NCI-H1930 (cell line): ENCODE measurements at places on chromosomes 16 and 17.

DNA sequence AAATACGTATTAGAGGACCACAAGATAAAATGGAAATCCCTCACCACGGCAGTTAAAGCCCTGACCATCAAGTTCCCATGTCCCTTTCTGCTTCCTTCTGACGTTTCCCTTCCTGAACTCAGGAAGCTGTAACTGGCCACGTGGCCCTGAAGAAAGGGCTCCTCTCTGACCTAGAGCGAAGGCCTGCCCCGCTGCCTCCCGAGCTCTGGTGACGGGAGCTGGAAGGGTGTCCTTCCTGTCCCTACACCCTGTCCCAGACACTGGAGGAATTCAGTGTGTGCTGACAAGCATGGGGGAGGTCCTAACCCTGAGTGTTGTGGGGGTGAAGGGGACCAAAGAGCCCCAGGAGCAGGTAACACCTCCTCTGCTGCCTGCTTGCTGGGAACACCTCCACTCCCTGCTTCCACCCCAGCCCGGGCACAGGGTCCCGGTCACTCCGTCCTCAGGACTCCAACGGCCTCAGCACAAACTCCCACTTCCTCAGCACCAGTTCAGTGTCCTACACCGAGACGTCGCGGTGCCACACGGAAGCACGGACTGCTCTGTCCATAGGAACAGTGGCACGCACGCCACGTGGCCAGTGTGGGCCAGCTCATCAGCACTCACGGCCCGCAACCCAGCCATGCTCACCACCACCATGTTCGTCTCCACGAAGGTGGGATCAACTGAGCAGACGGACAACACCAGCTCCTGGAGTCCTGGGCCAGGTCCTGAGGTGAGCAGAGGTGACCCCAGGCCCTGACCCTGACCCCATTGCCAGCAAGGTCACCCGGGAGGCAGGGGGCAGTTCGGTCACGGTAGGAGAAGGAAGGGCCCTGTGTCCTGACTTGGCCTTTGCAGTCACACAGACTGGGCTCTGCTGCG, 16.9 kb downstream of the TMEM235 start:
- DNase-seq, result no peak

- DNase-seq, result no peak
Observed at GRCh38 chr16:22633799-22634198, 123.1 kb downstream of the NPIPB5 start.

DNA sequence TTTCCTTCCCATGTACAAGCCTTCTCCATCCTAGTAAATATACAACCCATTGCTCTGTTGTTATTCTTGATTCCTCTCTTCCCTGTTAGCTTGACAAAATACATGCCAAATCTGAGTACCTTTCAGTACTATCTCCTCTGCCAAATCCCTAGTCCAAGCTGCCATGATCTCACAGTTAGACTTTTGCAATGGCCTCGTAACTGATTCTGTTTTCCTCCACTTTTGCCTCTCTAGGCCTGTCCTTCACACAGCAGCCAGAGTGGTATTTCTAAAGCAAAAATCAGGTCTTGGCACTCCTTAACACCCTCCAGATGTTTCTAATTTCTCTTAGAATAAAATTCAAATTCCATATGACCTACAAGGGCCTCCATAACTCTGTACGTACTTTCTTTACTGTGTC, 153.0 kb upstream of the RBL2 start:
- no peak for DNase-seq

DNA sequence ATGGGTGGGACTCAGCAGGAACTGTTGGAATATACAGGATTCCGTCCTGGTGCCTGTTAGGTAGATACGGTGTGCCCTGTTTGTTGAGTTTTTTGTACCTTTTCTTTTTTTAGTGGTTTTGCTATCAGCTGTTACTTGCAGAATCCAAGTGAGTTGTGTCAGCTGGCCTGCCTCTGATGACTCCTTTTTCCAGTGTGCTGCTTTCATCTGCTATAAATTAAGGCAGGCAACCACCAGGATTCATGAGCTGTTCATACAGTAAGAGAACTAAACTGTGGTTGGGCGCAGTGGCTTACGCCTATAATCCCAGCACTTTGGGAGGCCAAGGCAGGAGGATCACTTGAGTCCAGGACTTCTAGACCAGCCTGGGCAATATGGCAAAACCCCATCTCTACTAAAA, 79.9 kb downstream of the WNT3 start:
- no peak for DNase-seq

GRCh38 chr16:84232969-84233368, 6.8 kb downstream of the KCNG4 start:
- DNase-seq, result no peak

GRCh38 chr16:14028202-14028601, 42.9 kb upstream of the MRTFB start:
- no peak for DNase-seq

DNA sequence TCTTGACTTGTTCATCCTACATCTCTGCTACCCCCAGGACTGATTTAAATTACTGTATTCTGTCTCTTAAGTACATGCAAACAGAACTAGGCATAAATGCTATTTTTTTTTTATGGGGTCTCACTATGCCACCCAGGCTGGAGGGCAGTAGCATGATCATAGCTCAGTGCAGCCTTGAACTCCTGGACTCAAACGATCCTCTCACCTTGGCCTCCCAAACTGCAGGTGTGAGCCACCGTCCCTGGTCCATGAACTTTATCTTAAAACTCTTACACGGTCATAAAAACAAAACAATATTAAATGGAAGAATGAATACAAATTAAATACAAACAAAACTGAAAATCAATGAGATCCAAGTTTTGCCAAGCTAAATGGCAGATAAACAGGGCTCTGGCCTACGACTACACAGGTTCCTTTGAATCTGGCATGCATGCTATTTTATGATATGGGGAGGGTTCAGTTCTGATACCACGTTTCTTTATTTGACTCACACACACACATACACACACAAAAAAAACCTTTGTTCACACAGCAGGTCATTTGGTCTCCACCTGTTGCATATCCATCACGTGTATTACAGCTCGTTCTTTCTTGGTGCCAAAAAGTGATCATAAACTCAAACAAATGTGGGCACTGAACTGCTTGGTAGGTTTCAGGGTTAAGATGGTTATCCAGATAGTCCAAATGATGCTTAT, 1.1 kb upstream of the PKD1L3 start:
- no peak for DNase-seq

- DNase-seq, result no peak
Observed at GRCh38 chr17:31200287-31200686, 96.8 kb downstream of the OMG start.

- DNase-seq, result no peak
Observed at GRCh38 chr16:6364846-6365245, 967.8 kb upstream of the RBFOX1 start.

- DNase-seq, result no peak
Observed at GRCh38 chr17:35256629-35257028, 13.8 kb downstream of the SLFN5 start.
